PC-9 (cell line): ENCODE measurements at places on chromosomes 13 and 19. TPM values are rescaled to one million over a fixed set of nuclear protein-coding genes. Genes with fewer than 3 reads are reported as not detected.

DNA sequence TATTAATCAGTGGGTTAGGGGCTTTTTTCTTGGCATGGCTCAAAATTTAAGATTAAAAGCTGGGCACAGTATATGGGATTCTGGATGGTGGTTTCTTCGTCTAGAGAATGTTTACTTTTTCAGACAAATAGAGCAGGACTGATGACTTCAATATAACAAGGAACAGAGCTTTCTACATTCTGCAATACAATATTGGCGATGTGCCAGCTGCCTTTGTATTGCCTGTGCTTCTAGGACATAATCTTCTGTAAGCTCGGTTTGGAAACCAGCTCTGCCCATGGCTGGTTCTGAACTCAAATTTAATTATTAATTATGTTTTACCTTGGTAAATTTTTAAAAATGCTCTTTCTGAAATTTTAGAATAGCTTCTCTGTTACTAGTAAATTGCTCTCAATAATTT lies 139.1 kb upstream of the TRPC4 start:
- no peak for DNase-seq

- no peak for DNase-seq
Measured at GRCh38 chr13:66748712-66749111, 481.4 kb downstream of the PCDH9 start.

- DNase-seq, result no peak
Measured at GRCh38 chr19:38915329-38916321, 3.6 kb upstream of the CCER2 start.

DNA sequence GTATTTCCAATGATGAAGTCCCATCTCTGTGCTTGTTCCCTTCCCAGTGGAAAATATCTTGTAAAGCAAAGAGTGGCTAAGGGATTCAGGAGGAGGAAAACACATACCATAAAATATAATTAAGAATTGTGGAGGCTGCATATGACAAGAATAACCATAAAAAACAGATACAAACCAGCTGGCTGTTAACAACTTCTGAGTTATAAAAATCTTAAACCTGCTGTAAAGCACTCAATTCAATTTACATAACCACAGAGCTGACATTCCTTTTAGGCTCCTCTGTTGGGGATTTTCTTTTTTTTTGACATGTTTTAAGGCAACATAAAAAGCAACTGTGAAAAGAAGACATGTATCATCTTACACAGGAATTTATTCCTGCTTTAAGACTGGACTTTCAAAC lies 207.6 kb downstream of the DACH1 start:
- no peak for DNase-seq

GRCh38 chr13:74061926-74062595 lies 72.1 kb downstream of the KLF12 start:
- no peak for DNase-seq

GRCh38 chr19:43820098-43820883 lies 6.8 kb upstream of the ZNF283 start:
- no peak for DNase-seq

GRCh38 chr19:14085309-14085995 lies at the start of gene C19orf67:
TSS of gene C19orf67 (minus strand) at chr19:14085783. CDS start at chr19:14085627, 156 bp downstream.
- no peak for DNase-seq

DNA sequence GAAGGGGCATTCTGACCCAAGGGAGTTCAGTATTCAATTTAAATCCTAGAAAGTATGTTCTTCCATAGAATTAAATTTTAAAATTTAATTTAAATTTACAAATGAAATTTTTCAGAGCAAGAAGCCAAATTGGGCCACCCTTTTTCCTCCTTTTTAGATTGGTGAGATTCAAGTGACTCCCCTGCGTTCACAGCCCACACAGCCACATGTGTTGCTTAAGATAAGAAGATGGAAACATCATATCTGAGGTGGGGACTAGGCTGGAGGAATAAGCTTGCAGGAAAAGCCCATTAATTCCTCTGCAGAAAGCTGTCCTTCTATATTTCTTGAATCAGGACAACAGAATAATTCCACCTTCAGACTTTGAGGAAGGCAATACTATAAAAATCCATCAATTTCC lies 392.7 kb upstream of the ZNF507 start:
- DNase-seq, result no peak

DNA sequence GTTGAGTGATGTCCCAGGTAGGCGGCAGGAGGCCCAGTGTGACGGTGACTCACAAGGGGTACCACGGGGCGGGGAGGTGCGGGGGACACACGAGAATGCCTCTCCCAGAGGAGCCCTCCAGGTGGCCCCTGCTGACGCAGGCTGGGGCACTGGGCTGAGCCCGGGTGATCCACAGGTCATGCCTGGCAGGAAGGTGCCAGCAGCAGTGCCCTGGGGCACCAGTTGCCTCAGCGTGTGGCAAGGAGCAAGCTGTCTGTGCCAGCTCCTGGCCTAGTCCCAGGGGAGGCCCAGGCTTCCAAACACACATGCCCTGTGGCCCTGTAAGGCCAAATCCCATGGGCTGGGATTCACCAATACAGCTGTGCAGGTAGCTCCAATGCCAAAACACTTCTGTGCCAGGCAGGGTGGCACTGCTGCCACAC lies 28.0 kb downstream of the AKT2 start:
- peak; percentile 96 for DNase-seq

DNA sequence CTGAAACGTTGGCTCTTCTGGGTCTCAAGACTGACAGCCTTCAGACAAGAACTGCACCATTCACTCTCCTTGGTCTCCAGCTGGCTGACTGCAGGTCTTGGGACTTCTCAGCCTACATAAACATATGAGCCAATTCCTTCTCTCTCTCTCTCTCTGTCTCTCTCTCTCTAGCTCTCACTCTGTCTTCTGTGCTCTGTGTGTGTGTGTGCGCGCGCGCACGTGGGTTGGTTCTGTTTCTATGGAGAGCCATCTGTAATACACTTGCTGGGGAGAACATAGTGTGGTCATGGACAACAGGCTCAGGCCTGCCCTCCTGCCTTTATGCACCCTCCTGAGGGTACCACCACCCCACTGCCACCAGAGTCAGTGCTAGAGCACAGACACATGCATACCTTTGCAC lies 13.7 kb upstream of the SERPINE3 start:
- DNase-seq, result no peak

KIRREL2 gene
- not detected in 2 replicates for total RNA-seq

TICAM1 gene
- 9.9 and 12.7 TPM in 2 replicates for total RNA-seq

- DNase-seq, result no peak
Measured at GRCh38 chr13:89393758-89394304, 1722.7 kb downstream of the SLITRK5 start.
